ENCODE measurements at places on chromosomes 5 and 9.

- DNase-seq: no peak
Measured at GRCh38 chr9:134551176-134551575, 90.4 kb upstream of the COL5A1 start.

DNA sequence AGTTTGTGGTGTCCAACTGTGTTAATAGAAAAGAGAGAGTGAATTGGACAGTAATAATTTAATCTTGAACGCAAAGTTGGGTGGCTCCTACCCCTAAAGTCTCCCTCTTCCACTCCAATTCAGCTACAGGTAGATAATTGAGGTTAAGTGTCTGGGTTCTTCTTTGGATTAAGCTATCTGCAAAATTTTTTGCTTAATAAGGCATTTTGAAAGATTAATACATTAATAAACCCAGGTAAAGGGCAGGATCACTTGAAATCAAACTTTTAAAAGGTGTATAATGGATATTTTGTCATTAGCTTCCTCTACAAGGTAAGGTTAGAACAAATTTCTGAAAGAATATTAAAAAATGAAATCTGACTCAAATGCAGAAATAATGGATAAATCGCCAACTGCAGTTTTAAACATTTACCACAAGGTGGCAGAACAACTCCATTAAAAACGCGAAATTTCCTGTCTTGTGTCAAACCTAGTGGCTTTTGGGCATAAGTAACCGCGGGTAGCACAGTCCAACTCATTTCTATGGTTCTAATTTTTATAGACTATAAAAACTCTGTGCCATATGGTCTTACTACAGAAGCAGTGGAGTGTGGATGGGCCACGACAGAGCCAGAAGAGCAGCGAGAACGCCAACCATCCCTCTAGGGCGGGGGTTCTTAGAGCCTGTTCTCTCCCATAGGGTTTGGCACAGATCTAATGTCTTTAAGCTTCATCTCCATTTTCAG, 276.5 kb downstream of the ARHGEF28 start:
- DNase-seq: peak; percentile 72

DNA sequence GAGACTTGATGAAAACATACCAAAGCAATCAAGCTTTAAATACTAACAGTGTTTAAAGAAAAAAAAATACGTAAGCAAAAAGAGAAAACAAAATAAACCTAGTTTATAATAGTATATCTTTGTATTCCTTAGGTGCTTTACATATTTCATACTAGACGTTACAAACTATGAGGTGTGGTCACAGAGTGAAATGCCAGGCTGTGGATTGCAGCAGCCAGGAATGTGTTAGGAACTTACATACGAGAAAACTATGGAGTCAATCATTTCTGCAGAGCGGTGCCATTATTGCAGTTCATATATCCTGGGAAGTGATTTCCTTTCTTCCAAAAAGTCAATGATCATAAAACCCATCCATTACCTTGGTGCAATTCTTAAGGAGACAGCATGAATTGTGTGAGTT, 443.6 kb upstream of the GRAMD2B start:
- DNase-seq: no peak

- DNase-seq: no peak
Measured at GRCh38 chr5:92907938-92908606, 672.9 kb downstream of the NR2F1-AS1 start.

GRCh38 chr9:6218099-6218502, 2.5 kb downstream of the IL33 start:
- no peak for DNase-seq

DNA sequence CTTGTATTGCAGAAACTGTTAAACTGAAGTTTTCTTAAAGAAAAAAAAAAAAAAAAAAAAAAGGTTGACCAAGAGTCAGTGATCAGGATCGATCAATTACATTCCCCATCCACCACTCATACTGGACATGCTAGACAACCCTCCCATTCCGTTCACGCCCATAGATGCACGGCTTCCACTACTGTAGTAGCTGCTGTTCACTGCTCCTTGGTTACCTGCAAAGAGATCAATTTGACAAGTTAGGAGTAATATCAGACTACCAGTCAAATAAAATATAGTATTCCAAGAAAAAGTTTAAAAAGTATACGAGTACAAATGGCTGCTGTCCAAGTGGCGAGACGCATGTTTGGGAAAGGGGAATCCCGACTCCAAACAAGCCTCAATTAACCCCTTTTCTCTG, 8.7 kb downstream of the HNRNPH1 start:
- DNase-seq: no peak

- peak; percentile 30 for DNase-seq
Measured at GRCh38 chr5:54895816-54896341, 89.5 kb downstream of the ESM1 start.

DNA sequence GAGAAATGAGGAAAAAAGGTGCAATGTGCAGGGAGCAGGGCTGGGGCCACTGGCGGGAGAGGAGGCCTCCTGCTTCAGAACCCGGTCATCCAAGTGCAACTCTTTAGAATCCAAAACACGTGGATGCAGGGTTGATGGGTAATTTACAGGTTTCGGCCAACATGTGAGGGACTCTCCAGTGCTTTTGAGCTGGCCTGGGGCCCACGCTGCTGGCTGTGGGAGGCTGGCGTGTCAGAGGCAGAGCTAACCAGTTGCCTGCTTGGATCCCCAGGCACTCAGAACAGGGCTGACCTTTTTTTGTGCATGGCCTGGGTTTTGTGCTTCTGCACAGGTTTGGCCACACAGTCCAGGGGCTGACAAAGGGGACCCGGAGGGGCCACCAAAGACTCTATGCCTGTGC, 61.6 kb downstream of the GADD45G start:
- DNase-seq: no peak

GRCh38 chr5:59187857-59188256, 605.0 kb downstream of the RAB3C start:
- no peak for DNase-seq

DNA sequence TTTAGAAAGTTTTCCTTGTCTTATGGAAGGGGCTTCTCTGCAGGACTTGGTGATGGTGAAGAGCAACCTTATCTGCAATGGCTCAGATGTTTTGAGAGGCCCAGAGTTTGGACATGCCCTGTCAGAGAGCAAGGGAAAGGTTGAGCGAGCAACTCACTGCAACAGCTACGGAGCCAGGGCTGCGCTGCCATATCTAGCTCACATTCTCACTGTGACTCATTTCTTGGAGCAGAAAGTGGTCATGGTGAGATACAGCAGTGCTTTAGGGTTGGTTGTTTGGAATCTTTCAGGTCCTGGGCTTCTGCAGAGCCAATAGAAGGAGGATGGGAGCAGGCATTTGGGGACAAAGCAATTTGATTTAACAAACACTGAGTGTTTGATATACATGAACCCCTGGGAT, 12.3 kb downstream of the GLRA1 start:
- no peak for DNase-seq

DNA sequence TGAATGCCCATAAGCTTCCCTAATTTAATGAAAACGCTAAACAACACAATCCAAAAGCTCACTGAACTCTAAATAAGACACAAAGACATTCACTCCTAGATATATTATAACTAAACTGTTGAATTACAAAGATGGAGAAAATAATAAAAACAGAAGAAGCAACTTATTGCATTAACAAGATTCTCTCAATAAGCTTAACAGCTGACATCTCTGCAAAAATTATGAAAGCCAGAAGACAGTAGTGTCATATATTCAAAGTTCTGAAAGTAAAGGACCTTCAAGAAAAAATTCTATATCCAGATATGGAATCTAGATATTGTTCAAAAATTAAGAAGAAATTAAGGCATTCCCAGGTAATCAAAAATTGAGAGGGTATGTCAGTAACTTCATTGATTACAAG, 957.8 kb upstream of the TYRP1 start:
- DNase-seq: no peak

All from NCI-H2081 (cell line).